ENCODE measurements at places on chromosomes 12 and 14.
A peak's percentile ranks its signal among the peaks of the same experiment; 100 is the strongest.

GRCh38 chr12:88360343-88360742 lies 218.2 kb downstream of the TMTC3 start:
- DNase-seq, result no peak

- DNase-seq, result no peak
Observed at GRCh38 chr14:68094752-68095151, 275.2 kb downstream of the RAD51B start.

DNA sequence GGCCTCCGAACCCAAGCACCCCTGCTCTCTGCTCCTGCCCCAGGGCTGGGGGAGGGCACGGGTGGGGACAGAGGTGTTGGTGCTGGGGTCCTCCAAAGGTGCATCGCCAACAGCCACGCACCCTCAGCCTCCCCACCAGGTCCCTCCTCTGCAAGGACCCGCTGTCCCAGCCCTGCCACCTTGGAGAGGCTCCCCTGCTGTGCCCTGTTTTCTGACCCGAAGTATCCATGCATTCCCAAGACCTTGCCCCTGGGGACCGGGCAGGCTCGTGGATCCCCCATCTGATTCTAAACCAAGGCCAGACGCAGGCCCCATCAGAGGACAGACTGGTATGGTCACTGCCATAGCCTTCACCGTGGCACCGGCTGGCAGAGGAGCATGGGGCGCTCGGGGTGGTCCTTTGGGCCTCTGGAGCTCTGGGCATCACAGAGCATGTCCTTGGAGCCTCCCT lies 22.7 kb upstream of the BEGAIN start:
- no peak for DNase-seq

DNA sequence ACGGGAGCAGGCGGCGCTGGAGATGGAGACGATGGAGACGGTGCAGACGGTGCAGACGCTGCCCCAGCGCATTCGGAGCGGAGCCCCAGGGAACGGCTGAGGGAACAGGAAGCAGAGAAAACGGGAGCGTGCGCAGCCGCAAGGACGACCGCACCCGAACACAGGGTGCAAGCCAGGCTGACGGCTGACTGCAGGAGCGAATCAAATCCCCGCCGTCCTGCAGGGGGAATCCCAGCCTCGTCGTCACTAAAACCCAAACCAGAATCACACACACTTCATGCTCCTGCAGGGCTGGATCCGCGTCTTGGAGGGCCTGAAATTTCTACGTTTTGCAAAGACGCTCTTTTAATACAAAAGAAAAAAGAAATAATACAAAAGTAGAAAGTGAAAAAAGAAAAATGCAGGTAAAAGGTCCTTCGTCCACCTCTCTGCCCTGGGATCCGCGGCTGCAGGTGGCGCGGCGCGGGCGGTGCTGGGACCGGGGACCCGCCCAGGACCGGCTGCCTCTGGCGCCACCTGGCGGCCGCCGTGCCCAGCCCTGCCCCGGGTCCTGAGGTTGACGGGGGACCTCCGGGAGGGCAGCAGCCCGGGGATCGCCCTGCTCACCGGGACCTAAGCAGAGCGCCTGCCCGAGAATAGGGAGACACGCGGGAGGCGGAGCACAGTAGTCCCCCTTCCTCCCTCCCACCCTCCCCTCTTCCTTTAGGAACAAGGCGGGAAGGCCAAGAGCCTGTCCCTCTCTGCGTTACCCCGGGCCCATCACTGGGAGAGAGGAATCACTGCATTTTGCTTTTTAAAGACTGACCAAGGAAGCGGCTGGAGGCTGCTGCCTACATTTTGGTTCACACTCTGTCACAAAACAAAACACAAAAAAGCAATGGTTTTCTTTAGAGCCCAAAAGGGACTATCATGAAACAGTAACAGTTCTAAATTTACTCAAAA lies 20.1 kb downstream of the STX2 start:
- DNase-seq, result peak; percentile 69

- DNase-seq, result no peak
Observed at GRCh38 chr14:31902002-31902401, 175.1 kb upstream of the ARHGAP5 start.

- no peak for DNase-seq
Observed at GRCh38 chr14:51165415-51165814, 70.5 kb upstream of the TRIM9 start.

All from nucleus accumbens (tissue), 56 donors.